ENCODE measurements at places on chromosomes 13 and 19.

- no peak for DNase-seq
These were observed 466.7 kb downstream of the MYO16 start for GRCh38 chr13:109096101-109096500.

- peak; percentile 95 for DNase-seq
These were observed 60.9 kb downstream of the WDFY2 start for GRCh38 chr13:51645154-51645650.

GRCh38 chr13:95924389-95924994, 128.7 kb downstream of the UGGT2 start:
- peak; percentile 89 for DNase-seq

- peak; percentile 87 for DNase-seq
These were observed 39.8 kb upstream of the IGFL4 start for GRCh38 chr19:46080561-46080960.

GRCh38 chr19:35211545-35212230, 16.9 kb downstream of the FAM187B start:
- no peak for DNase-seq

- no peak for DNase-seq
These were observed 5.1 kb downstream of the LONP1 start for GRCh38 chr19:5714816-5715215.

DNA sequence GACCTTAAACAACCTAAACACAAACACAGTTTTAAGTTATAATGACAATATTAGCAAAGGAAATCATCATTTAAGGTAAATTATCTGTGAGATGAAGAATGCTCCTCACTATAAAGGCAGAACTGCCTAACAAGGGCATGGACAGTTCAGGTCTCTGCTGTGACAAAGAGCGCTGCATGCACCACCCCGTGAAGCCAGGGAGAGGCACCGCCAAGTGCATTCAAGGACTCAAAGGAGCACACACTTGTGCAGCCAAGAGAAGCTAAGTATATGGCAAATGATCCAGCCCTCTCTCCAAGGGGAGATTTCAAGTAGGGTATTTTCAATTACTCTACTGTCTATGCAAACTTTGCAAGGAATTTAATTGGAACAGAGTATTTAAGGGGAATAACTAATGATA, 126.0 kb downstream of the RAP2A start:
- DNase-seq, result no peak

DNA sequence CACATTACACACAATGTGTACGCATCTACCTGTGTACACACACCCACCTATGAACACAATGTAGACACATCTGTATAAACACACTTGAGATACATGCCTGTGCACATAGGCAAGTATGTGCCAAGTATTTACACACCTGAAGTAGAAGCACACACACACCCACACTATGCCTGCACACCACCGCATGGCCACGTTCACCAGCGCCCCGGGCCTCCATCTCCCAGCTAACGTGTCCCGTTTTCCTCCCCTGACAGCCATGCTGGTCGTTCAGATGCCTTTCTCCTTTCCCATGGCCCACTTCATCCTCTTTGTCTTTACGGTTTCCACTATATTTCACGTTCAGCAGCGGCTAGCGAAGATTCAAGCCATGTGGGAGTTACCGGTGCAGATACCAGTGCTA, 6.9 kb downstream of the FUT2 start:
- no peak for DNase-seq

DNA sequence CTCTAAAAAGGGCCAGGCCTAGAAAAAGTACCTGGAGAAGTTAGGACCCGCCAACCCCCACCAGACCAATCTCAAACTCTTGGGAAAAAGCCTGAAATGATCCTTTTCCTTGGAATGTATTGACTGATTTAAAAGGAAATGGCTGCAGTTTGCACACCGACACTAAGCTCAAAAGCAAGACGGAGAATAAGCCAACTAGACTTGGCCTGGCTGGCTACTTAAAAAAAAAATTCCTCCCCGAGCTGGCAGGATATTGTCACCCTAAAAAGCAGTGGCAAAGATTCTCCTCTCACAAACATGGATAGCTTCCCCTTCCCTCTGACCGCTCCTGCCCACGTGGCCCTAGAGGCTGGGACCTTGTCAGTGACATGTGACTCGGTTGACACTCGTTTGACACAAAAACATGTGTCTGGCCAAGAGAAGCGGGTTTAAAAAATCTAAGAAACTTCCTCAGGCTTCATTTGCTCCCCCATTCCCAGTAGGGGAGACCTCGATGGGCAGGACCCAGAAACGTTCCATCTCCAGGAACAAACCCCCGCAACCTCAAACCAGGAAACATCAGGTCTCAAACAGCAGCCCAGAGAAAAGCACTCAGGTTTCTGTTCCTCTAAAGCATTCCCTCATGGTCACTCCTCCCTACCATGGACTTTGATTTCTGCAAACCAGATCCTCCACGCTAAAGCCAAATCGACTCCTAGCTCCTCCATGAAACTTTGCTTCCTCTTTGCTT, 1.3 kb downstream of the RFX1 start:
- peak; percentile 63 for DNase-seq

- peak; percentile 61 for DNase-seq
These were observed 997 bp upstream of the SAMD4B start for GRCh38 chr19:39341129-39341718.

GRCh38 chr13:40179445-40180281, 486.8 kb downstream of the FOXO1 start:
- DNase-seq, result no peak

GRCh38 chr19:2602391-2603181, 99.9 kb downstream of the GNG7 start:
- peak; percentile 93 for DNase-seq

GRCh38 chr13:112652512-112653070, 37.2 kb upstream of the ATP11A start:
- DNase-seq, result no peak

- no peak for DNase-seq
These were observed 69.1 kb downstream of the RYR1 start for GRCh38 chr19:38502410-38503076.

DNA sequence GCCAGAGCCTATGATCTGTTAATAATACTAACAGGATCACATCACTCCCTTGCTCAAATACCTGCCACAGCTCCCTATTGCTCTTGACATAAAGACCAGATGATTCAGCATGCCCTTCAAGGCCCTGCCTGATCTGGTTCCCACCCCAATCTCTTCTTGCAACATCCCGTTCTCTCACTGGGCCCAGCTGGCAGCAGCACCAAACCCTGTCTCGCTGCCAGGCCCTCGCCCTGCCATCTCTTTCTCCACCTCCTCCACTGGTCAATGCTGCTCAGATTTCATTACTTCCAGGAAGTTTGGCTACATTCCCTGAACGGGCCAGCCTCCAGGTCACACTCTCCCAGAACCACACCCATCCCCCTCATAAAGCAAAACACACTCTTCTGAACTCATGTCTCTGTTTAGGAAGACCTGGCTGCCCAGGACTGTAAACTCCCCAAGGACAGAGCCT, 8.6 kb upstream of the BCAT2 start:
- peak; percentile 92 for DNase-seq

- DNase-seq, result no peak
These were observed 1.4 kb upstream of the CD37 start for GRCh38 chr19:49333811-49334288.

DNA sequence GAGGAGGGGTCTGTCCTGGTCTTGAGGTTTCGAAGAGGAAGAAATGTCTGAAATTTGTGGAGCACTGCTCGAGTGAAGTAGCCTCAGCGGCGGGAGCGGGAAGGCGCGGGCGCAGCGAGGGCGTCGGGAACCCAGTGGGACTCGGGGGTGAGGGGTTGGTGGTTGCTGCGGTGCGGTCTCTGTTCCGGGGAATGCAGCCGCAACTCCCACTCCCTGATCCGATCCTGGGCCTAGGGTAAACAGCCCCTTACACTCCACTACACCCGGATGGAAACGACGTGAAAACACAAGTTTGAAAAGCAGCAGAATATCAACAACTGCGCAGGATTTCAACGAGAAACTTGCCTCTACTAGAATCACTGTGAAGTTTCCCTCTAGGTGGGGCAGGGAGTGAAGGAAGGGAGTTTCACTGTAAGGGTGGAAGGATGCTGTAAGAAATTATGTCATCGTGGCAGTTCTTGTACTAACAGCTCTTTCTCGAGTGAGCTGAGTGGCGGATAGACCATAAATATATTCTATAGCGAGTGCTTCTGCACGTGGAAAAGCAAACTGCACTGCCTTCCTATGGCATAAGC, 2.0 kb upstream of the KLF12 start:
- DNase-seq, result peak; percentile 75

- no peak for DNase-seq
These were observed 380.8 kb downstream of the KCNRG start for GRCh38 chr13:50396001-50396400.

DNA sequence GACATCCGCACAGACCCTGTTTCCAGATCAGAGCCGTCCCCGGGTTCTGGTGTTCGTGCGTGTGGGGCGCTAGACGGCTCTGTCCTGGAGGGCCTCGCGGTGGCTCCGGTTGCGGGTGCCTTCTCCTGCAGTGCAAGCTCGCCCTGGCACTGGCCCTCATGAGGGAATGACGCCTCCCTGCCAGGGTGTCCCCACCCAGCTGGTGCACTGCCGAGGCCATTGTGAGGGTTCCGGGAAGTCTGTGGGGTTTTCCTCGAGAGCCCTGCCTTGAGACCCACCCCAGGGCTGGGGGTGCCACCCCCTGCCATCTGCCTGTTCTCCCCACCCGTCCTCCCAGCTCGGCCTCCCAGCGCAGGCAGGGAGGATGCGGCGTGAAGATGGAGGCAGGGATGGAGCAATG, 19.2 kb upstream of the GNA15 start:
- no peak for DNase-seq

- no peak for DNase-seq
These were observed 1.4 kb downstream of the PEPD start for GRCh38 chr19:33520048-33520643.

- DNase-seq, result no peak
These were observed 26.2 kb upstream of the CEBPG start for GRCh38 chr19:33347300-33347699.

GRCh38 chr13:28582225-28582891, 76.6 kb upstream of the POMP start:
- no peak for DNase-seq

DNA sequence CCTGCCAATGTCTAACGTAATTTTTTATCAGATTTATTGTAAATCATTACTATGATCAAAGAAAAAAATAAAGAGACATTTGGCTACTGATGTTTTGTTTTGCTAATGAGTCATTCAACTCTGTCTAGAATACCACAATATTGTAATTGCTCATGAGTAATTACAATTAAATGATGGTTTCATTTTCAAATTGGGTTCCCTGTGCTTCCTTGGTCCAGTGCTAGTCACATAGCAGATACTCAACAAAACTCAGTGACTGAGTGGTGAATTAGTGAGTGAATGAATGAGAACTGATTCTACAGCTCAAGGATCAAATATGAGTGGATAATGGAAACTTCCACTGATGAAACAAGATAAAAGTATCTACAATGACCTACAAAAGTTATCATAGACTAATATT, 304.7 kb downstream of the POU4F1 start:
- DNase-seq, result peak; percentile 19

DNA sequence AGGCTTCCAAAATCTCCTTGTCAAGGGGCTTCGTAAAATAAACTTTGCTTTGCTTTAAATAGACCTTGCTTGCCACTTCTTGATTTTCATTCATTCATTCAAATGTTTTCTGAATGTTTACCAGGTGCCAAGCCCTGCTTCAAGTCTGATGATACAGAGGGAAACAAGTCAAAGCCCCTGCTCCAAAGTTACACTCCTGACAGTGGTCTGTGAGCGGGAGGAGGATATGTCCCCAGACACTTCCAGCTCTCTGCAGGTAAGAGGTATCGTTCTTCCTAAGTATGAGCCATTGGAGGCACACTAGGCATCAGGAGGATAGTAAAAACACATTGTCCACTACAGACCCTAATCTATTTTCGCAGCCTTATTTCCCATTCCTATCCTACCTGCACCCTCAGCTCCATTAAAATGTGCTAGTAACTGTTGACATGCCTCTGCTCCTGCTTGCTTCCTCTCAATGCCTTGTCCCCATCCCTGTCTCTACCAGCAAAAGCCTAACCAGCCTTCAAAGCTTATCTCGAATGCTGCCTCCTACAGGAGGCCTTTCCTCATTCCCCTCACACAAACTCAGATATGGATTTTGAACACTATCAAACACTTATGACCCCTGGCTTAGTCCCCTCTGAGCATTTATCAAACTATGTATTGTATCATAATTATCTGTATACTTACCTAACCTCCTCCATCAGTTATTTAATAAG, 6.2 kb upstream of the WBP4 start:
- peak; percentile 32 for DNase-seq

DNA sequence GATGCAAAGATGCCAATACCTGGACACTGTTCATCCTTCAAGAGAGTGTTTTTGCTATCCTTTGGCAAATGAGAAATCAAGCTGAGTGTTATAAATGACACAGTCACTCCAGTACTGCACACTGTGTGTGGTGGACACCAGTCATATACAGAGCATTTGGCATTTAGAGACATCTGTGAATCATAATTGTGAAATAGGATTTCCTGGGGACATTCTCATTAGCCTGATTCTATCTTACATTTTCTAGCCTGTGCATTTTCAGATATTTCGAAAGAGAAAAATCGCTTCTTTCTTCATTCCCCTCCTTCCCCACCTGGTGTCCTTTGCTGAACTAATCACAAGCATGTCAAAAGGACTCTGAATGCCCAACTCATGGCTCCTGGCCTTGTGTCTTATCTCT, 781.0 kb upstream of the ARGLU1 start:
- peak; percentile 82 for DNase-seq

GRCh38 chr19:24071078-24071477, 15.9 kb upstream of the ZNF254 start:
- no peak for DNase-seq

- no peak for DNase-seq
These were observed 5.5 kb downstream of the SAFB2 start for GRCh38 chr19:5617080-5617479.

DNA sequence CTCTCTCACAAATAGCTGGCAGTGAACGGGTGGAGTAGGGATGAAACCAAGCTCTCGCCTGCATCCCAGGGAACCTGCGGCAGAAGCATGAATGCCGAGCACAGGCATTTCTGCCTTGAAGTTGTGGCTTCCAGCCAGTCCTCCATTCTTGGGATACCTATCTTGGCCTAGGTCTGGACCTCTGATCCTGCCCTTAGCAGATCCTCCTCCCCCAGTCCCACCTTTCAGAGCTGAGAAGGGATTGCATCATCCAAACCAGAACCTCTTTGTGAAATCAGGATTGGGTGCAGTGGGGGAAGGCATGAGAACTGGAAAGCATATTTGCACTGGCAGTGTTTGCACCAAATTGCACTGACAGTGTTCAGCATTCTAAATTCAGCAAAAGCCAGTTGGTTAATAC, 5.8 kb downstream of the ZNF780A start:
- DNase-seq, result no peak

- DNase-seq, result no peak
These were observed 246.3 kb upstream of the RFC3 start for GRCh38 chr13:33571618-33572017.

GRCh38 chr13:87778128-87778527, 107.0 kb downstream of the SLITRK5 start:
- DNase-seq, result no peak

Measured in GM23248 (cell line).